NCI-H748 treated with DMSO at 0.1 percent for 48 hours (cell line): ENCODE measurements at places on chromosomes 5 and 9.
A peak's percentile ranks its signal among the peaks of the same experiment; 100 is the strongest.

DNA sequence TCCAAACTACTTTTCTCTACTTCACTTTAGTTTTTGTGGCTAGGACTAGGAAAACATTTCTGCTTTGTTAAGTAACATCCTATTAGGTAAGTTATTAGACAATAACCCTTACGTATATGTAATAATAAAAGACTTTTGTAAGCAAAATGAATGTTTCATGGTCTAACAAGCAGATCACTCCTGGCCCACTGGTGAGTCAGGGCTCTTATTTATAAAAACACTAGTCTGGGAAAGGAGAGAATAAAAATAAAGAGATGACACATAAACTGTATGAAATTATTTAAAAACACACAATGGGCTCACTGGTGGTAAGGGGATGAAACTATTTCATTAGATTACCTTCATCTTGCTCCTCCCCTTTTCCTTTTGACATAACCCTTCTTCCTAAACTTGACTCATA is 2212.2 kb upstream of the ACO1 start:
- no peak for DNase-seq

GRCh38 chr5:54868511-54869483 is 116.6 kb downstream of the ESM1 start:
- DNase-seq, result no peak

- DNase-seq, result no peak
Measured at GRCh38 chr5:146060221-146060585, 45.2 kb downstream of the PLAC8L1 start.

- DNase-seq, result no peak
Measured at GRCh38 chr5:76230711-76231285, 147.6 kb downstream of the SV2C start.

DNA sequence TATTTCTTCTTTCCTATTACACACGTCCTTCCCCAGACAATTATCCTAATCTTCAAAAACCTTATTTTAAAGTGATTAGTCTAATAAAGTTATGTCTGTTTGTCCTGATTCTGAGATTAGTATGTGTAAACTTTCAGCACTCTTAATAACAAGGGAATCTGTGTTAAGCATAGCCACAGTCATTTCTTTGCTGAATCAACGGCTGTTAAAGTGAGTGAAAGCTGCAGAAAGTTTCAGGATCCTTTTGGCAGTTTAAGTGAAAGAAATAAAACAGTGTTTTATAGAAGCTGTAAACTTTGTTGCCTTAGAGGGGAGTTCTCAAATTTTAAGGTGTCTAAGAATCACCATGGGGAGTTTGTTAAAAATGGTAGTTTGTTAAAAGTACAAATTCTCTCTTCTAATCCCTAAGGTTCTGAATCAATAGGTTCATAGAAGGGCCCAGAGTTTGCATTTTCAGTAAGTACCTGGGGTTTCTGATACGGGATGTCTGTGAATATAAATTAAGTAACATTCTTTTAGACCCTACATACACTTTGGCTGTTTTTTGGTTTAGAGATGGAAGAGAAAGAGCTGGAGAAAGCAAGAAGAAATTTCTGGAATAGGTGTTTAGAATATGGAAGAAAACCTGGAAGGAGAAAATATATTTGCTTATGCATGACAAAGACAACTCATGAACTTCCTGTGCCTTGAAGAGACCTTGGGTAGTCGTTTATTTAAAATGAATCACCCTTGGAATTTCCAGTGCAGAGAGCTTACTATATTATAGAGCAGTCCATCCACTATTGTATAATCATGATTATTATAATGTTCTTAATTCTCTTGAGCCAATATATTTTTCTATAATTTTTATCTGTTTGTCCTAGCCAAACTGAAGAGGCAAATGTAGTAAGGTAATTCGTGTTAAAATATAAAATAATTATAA is 45.7 kb downstream of the SCAMP1 start:
- no peak for DNase-seq

DNA sequence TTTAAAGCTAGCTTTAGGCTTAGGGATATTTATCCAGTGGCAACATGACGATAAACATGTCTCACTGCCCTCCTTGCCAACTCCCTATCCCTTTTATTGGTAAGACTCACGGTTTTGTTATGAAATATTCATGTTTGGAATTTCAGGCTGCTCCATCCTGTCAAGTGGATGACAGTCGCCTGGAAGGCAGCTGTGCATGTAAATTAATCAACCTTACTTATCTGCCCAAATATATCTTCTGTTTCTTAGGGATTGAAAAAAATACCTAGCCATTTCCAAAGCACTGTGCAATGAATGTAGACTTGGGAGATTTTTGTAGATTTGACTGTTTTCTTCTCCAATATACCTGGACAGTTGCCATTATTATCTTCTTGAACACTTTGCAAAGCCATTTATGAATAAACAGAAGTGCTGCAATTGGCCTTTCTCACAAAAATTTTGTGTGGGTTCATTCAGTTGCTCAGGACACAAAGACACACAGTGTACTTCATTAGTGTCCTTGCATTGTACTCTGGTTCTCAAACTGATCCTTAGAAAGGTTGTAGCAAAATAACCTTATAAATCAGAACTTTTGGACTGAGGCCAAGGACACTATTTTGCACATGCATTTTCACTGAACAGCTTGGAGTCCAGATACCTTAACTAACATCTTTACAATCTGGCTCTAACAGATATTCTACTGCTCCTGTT is 889.4 kb upstream of the SEMA6A start:
- DNase-seq, result no peak

DNA sequence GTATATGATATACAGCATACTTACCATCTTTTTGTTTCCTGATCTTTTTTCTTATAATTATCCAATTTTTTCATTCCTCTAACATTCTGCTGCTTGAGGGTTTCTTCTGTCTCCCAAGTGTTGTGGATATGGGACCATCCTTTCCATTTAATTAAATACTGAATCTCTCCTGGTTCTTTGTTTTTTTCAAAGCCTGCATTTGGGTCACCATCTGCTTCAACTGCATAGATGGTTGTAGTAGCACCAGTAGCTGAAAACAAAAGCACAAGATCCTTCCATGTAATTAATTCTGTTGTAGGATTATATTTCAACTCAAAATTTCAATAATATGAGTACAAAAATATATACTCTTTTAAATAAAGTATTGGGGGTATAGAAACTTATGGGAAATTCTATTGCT is 29.4 kb downstream of the CHD1 start:
- DNase-seq, result no peak

GRCh38 chr5:101136454-101136853 is 233.4 kb upstream of the ST8SIA4 start:
- DNase-seq, result no peak

GRCh38 chr5:32280656-32281081 is 32.1 kb downstream of the MTMR12 start:
- no peak for DNase-seq

- DNase-seq, result no peak
Measured at GRCh38 chr5:18243846-18244245, 609.6 kb downstream of the TAF11L14 start.

GRCh38 chr9:94681508-94681907 is 42.2 kb upstream of the FBP1 start:
- DNase-seq, result peak; percentile 34

GRCh38 chr5:5183189-5183699 is 43.1 kb downstream of the ADAMTS16 start:
- DNase-seq, result no peak

GRCh38 chr9:91035825-91036208 is 234.2 kb downstream of the SYK start:
- no peak for DNase-seq

DNA sequence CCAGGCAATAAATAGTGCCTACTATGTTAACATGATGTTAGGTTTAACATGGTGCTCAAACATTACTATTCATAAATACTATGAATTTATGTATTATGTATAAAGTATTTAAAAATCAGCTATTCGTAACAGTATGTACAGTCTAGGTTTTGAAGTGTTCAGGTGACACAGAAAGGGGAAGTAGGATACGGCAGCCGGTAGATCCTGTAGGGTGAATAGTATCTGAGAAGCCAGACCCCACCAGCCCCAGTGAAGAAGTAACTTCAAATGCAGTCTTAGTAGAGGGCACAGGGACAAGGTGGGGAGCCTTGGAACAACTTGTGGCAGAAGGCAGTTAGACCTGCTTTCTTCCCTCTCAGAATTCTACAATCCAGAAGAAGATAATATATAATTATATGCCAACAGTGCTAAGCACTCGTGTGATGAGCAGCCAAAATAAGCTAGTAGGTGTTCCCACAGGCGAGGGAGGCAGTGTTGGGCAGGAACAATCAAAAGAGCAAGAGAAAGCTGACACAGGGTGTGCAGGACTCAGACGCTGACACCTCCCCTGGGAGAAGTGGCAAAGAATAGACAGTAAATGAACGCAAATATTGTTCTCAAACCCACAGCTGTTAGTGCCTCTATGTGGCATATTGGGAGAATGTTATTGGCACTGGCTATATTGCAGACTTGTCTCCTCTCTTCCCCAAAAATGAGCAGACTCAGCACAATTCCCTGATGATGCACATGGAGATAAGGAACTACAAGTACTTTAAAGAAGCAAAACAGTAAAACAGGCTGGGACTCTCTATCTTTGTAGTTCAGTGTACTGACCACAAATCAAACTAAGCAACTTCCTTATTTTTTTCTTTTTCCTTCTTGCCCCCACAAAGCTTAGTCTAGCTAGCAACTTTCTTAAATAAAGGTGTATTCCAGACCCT is 4.6 kb downstream of the ZNF367 start:
- DNase-seq, result no peak

- no peak for DNase-seq
Measured at GRCh38 chr5:126971455-126972031, 58.8 kb downstream of the MARCHF3 start.

GRCh38 chr9:34579104-34579807 is 10.3 kb downstream of the CNTFR start:
- no peak for DNase-seq

- DNase-seq, result no peak
Measured at GRCh38 chr9:99235926-99236634, 14.0 kb downstream of the SEC61B start.

- no peak for DNase-seq
Measured at GRCh38 chr9:109274884-109275730, 45.8 kb downstream of the EPB41L4B start.

DNA sequence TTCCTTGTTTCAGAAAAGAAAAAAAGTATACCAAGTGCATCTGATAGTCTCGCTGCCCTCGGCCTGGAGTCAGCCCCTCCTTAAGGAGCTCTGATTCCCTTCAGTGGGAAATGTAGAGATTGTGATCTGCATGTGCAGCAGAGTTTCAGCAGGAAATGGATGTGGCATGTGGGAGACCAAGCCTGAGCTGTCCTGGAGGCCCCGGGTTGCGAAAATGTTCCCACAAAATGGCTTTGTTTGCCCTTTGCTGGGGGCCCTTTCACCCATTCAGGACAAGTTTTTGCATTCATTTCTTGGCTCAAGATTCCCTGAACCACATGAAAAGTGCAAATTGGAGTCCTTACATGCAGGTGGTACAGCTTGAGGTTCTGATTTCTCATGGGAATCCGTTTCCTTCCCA is 230.9 kb downstream of the GADD45G start:
- DNase-seq, result no peak

GRCh38 chr5:97229688-97230285 is 46.7 kb upstream of the RIOK2 start:
- DNase-seq, result no peak

GRCh38 chr5:53246042-53246836 is 136.7 kb upstream of the MOCS2 start:
- no peak for DNase-seq

DNA sequence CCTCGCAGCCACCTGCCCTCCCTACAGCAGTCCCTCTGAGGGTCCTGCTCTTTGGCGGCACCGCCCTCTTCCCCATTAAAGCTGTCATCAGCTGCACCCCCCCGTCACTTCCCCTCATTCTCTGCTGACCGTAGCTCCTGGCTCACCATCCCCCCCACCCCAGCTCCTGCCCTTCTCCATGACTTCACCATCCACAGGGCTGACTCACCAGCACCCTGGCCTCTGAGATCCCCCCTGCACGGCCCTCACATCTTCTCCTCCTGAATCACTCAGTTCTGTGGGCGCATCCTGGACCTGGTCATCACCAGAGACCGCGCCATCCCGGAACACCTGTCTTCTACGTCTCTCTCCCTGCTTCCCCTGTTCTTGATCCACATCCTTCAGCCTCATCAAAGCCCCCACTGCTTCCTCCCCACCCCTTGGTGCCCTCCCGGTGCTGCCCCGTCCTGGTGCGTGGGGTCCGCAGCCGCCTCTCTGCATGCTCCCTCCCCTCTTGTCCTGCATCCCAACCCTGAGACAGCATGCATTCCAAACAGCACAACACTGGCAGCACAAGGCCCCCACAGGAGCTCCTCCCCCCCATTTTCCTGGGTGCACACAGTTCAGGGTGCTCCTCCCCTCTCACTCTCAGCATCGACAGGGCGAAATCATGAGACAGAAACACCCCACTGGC is 12.9 kb downstream of the FLT4 start:
- DNase-seq, result no peak

- DNase-seq, result no peak
Measured at GRCh38 chr5:54621709-54622108, 104.2 kb downstream of the SNX18 start.

- no peak for DNase-seq
Measured at GRCh38 chr5:9869616-9870288, 239.6 kb upstream of the TAS2R1 start.

GRCh38 chr9:12874395-12874794 is 99.6 kb downstream of the LURAP1L start:
- DNase-seq, result no peak

DNA sequence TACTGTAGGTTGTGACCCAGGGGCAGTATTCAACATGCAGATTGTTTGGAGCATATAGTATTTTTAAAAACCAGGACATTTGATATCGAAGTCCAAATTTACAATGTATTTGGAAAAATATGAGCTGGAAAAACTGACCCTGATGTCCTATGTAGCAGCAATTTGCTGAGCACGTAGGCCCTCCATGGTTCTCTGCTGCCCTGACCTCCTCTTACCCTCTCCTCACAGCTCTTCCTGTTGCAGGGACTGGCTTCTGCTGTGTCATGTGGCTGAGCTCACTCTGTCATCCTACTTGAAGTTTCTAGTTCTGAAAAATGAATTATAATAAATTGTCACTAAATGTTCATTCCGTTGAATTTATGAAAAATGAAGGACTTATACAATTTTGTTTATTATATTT is 4.1 kb upstream of the ASPN start:
- no peak for DNase-seq

DNA sequence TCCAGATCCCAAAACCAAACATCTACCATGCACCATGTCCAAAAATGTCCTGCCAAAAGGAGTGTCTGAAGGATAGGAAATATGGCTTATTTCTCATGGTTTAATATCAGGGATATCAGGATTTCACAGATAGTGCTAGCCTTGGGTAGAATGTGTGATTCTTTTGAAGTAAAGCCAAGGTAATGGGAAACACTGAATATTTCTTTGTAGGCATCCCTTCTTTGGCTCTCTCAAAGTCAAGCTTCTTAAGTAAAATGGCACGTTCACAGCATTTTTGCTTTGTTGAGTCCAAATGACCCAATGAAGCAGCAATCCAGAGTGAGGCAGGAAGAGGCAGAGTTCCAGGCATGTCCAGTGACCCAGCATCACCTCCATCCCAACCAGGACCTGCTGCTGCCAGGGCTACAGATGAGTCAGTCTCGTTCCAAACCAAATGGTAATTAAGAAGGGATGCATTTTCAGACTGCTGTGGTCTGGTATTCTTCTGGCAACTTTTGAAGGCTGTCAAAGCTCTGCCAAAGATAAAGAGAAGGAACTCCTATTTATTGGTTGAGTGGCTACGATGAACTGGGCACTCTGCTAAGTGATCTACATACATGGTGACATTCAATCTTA is 678.8 kb upstream of the KLF4 start:
- DNase-seq, result no peak
